ENCODE measurements at places on chromosomes 4 and X.
A peak's percentile ranks its signal among the peaks of the same experiment; 100 is the strongest.

- no peak for DNase-seq
These were observed 389.0 kb upstream of the ZFP42 start for GRCh38 chr4:187606581-187606980.

- no peak for DNase-seq
These were observed 174.4 kb upstream of the TBC1D9 start for GRCh38 chr4:140930557-140930956.

GRCh38 chr4:178240891-178241290 is 798.7 kb upstream of the AGA start:
- DNase-seq, result no peak

DNA sequence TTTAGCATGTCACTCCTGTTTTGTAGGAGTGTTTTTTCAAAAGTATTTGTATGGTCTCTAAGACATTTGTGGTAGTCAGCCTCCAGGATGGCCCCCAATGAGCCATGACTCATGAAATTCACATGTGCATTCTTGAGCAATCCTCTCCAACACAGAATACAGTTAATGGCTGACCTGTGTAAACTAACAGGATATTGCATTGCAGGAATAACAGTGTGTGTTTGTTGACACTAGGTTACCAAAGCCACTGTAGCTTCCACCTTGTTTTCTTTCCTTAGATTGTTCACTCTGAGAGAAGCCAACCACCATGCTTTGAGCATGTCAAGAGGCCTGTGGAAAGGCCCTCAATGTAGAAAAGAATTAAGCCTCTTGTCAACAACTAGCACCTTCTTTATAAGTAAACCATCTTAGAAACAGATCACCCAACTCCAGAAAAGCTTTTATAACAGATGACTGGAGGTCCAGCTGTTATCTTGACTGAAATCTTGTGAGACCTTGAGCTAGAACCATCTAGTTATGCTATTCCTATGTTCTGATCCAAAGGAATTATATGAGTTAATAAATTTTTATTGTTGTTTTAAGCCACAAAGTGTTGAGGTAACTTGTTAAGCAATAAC is 28.5 kb downstream of the TBCK start:
- DNase-seq, result no peak

- no peak for DNase-seq
These were observed 520 bp downstream of the ACOX3 start for GRCh38 chr4:8439914-8440491.

- no peak for DNase-seq
These were observed 30.1 kb upstream of the ANAPC4 start for GRCh38 chr4:25346913-25347312.

GRCh38 chr4:39987485-39987884 is 9.8 kb upstream of the PDS5A start:
- no peak for DNase-seq

- no peak for DNase-seq
These were observed 64.2 kb downstream of the MTMR1 start for GRCh38 chrX:150757371-150757770.

DNA sequence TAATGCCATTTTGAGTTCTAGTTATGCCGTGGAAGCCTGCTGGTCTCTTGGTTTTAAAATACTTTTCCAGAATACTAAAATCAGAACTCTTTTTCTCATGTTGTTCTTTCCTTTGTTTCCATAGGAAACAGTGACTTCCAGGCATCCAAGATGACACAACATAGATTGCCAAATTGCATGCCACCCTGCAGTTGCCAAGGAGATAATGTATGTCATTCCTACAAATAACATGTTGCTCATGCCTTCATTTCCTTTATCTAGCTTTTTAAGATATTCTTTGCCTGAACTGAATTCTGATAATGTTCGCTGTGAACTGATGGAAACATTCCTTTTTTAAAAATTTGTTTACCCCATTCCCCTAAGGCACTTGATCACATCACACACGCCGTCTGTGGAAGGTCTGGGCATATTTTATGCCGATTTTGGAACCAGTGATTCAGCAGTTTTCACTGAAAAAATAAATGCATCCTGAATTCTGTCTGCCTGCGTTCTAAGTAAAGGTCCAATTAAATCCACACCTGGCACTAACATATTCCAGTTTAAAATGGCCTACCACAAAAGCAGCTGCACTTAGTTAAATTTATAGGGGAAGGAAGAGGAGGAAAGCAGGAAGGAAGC is 38.0 kb upstream of the COX7B2 start:
- no peak for DNase-seq

- DNase-seq, result no peak
These were observed 56.8 kb downstream of the SMIM20 start for GRCh38 chr4:25970691-25971432.

DNA sequence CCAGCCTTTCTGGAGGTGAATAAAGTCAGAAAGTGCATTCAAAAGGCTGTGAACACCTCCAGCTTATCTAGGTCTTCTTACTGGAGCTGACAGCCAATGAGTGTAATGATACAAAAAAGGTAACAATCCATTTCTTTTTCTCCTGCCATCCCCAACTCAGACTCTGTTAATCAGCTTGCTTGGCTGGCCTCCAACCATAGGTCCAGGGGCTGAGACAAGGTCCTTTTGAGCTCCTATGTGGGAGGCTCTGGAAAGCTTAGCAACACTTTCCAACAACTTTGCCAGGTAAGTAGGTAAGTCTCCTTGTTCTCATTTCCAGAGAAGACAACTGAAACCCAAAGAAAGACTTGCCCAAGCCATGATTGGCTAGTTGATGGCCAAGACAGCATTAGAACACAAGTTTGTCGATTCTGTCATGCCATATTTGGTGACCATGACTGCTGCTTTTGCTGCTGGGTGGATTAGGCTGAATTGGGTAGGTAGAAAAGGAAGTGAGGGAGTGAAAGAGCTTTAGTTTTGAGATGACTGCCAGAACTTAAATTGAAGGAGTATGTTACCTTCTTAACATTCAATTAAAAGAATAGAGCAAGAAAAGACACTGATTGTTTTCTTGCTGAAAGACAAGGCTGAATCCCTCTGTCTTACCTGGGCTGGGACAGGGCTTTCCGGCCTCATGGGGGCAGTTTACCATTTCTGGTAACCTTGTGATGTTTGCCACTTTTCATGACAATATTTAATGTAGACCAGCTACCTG is 22.8 kb downstream of the VSIG4 start:
- DNase-seq, result no peak

- no peak for DNase-seq
These were observed 13.5 kb upstream of the PPM1K start for GRCh38 chr4:88297725-88298454.

GRCh38 chr4:153243468-153243867 is 39.2 kb downstream of the TRIM2 start:
- no peak for DNase-seq

GRCh38 chr4:3766036-3766784 is at the start of gene ADRA2C:
Gene ADRA2C, plus strand, starts transcription at chr4:3766385. Its CDS starts 222 bp downstream, at chr4:3766607.
- no peak for DNase-seq

- DNase-seq, result no peak
These were observed 83.4 kb upstream of the AFAP1 start for GRCh38 chr4:8022767-8023695.

- no peak for DNase-seq
These were observed 9.2 kb downstream of the HNRNPH2 start for GRCh38 chrX:101417190-101417589.

GRCh38 chr4:98568941-98569663 is 89.3 kb downstream of the TSPAN5 start:
- no peak for DNase-seq

DNA sequence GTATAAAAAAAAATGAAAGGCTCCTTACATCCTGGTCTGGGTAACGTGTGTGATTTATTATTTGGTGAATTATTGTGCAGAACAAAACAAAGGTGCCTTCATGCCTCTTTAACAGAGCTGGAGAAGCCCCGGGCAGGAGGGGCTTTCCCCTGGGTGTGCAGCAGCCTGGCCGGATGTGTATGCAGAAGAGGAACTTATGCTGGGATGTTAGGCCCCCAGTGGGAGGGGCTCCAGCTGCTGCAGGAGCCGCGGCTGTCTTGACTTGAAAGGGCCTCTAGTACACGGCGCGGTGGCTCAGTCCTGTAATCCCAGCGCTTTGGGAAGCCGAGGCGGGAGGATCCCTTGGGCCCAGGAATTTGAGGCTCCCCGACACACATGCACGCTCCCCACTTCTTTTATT is 16.0 kb downstream of the CCNQ start:
- peak; percentile 34 for DNase-seq

GRCh38 chrX:121456315-121456714 is 408.9 kb downstream of the GLUD2 start:
- no peak for DNase-seq

DNA sequence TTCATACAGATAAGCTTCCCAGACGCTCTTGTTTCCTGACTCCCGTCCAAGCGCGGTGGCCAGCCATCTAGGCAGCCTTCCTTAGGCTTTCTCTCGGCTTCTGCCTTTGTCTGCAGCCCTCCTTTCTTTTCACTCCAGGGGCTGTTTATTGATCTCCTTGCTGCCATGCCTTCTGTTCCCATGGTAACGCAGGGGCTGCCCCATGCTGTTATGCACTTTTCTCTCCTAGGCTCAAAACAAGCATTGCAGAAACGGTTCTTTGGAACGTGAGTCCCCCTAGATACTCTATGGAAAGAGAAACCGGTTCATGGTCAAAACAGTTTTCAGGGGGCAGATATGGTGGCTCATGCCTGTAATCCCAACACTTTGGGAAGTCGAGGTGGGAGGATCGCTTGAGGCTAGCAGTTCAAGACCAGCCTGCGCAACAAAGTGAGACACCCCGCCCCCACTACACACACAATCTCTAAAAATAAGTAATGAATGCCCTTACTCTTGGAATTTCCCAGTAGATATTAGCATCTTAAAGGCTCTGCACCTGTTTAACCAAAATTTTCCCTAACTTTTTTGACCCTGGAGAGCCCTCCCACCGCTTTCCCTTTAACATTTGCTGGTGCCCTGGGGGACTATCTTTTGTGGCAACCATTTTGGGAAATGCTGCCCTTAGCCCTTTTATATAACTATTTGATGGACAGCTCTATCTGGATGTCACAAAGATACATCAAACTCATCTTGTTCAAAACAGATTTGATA is 53.9 kb upstream of the ZNF157 start:
- no peak for DNase-seq

DNA sequence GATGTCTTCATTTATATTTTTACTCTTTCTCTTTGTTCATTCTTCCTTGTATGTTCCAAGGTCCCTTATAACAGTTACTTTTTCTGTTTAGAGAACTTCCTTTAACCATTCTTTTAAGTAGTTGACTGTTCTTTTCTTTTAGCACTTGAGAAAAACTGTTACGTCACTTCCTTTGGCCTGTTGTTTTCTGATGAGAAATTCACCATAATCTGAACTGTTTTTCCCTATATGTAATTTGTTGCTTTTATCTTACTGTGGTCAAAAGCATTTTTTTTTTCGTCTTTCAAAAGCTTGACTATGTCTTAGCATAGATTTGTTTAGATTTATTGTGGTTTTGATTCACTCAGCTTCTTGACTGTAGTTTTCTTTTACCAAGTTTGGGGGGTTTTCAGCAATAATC is 1660.3 kb upstream of the PCDH10 start:
- no peak for DNase-seq

DNA sequence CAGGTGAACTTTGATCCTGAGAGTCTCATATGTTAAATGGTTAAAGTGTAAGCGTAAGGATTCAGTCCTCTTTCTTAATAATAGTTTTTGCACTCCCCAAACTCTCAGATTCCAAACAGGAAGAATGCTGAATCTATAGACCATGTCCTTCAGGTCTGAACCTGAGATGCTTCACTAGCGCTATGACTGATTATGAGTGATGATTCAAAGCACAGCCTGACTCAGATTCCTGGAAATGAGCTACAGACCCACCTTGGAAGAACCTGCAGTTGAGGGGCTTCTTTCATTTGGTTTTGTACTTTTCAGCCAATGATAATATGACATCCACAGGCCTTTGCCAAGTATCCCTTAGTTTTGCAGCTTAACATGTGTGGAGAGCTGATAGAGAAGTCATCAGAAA is 1.4 kb downstream of the EDNRA start:
- no peak for DNase-seq

GRCh38 chr4:105896984-105897775 is 1.9 kb downstream of the NPNT start:
- DNase-seq, result no peak

GRCh38 chr4:83178029-83178428 is 63.5 kb upstream of the PLAC8 start:
- DNase-seq, result no peak

DNA sequence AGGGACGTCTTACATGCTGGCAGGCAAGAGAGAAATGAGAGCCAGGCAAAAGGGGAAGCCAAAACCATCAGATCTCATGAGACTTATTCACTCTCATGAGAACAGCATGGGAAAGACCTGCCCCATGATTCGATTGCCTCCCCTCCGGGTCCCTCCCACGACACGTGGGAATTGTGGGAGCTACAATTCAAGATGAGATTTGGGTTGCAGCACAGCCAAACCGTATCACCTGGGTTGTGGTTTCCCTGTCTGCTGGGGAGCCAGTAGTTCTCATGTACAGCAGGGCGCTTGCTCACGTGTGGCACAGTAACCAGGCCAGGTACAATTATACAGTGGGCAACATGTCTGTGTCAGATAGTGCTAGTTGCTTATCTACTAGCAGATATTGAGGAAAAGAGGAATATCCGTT is 11.1 kb upstream of the RS1 start:
- DNase-seq, result no peak

DNA sequence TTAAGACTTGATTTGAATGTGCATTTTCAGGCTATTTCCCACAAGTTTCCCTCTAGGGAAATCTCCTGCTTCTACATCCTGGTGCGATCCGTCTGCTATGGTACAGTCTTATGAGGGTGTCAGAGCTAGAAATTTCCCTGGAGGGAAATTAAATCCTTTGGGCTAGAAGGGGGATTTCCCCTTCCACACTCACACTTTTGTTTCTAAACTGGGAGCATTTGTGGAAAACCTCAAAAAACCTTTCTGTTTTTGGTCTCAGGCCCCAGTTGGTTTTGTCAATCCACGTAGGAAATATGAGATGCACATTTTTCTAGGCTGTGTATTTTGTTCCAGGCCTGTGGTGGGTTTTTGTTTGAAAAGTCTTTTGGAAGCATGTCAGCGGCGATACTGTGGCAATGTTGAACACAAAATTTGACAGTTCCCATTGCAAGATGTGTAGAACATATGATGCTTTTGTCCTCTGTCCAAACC is 17.8 kb downstream of the HMGB3 start:
- no peak for DNase-seq

DNA sequence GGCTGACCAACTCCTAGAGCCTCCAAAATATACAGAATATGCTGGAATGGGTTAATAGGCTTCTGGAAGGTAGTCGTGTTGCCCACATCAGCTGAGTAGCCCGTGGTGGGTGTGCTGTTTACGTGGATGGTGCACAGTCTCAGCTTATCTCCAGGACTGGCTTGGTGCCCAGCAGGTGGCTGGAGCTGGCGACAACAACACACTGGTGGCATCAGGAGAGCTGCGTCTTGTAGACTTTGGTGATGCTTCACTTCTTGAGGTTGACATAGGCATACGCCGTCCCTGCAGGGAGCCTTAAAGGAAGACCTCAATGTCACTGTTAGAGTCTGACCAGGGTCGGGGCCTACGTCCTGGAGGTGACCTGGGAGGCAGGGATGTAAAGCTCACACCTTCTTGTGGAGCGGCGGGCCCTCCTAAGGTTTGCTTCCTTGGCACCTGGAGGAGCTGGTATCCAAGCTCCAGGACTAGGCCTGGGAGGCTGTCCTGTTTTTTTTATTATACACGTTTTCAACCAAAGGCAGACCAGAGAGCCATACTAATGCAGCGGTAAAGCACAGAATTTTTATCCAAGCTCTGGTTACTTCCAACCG is 26.5 kb upstream of the RBMX start:
- no peak for DNase-seq

GRCh38 chr4:81380437-81380836 is 91.3 kb downstream of the RASGEF1B start:
- no peak for DNase-seq
